Fibroblast of skin of left biceps (primary cell): ENCODE measurements at places on chromosomes 3 and 15.

- no peak for DNase-seq
Measured at GRCh38 chr3:50205413-50206276, 574 bp downstream of the SLC38A3 start.

- DNase-seq = no peak
Measured at GRCh38 chr3:187450431-187451190, 82.4 kb downstream of the RTP4 start.

- DNase-seq = peak; percentile 76
Measured at GRCh38 chr3:8891774-8892173, 71.5 kb downstream of the RAD18 start.

GRCh38 chr3:151439652-151440125, 21.2 kb downstream of the IGSF10 start:
- peak; percentile 53 for DNase-seq

- no peak for DNase-seq
Measured at GRCh38 chr3:23376516-23377248, 173.6 kb downstream of the UBE2E2 start.

- DNase-seq = no peak
Measured at GRCh38 chr3:38479431-38480092, 16.6 kb upstream of the EXOG start.

DNA sequence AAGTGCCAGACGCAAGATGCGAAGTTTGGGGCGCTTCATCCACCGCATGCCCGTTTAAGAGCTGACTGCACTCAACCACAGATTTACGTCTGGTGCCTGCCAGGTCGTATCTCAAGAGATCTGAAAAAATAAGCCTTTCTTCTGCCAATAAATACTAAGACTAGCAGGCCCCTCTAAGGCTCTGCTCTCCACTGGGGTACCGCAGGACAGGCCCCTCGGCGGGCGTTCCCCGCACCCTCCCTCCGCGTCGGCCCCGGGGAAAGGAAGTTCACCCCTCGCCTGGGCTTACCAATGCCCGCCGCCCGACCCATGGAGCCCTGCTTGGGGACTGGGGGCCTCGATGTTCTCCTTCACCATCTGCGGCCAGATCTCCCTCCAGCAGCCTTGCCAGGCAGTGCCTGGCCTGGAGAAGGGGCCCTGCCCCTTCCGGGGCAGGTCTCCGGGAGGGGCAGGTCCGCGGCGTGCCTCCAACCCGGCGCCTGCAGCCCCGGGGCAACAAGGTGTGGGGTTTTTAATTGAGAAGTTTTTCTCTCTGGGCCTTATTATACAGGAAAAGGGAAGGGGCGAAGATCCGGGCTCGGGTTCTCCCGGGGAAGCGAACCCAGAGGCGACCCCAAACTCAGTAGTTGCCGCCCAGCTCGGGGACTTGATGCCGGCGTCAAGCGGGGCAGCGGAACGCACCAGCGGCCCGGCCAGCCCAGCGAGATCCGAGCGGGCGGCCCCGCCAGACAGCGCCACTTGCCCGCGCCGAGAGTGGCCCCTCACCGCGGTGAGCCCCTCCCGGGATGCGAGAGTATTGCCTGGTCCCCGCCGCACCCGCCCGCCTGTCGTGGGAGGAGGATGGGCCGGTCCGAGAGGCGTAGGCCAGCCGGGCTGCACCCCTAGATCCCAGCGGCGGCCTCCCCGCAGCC, 735 bp downstream of the GOLGA8B start:
- DNase-seq = no peak

GRCh38 chr3:160280836-160281235, 55.6 kb downstream of the C3orf80 start:
- no peak for DNase-seq

GRCh38 chr3:146196789-146197188, 35.8 kb upstream of the PLOD2 start:
- no peak for DNase-seq

DNA sequence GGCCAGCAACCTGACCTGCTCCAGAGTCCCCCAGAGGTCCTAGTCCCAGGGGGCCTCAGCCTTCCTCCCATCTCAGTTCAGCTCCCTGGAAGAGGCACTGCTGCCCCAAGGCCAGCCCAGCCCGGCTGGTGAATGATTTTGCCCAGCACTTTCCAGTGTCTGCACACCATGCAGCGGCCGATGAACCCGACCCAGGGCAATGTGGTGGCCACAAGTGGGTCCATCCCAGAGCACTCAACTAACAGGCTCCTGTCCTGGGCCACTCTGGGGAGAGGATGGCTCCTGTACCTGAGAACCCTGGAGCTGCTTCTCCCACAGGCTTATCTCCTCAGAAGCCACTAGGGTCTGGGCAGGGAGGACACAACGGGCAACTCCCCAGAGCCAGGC, 39.2 kb downstream of the PTPN23 start:
- DNase-seq = no peak

- DNase-seq = no peak
Measured at GRCh38 chr3:72269475-72269874, 484.5 kb upstream of the PROK2 start.

DNA sequence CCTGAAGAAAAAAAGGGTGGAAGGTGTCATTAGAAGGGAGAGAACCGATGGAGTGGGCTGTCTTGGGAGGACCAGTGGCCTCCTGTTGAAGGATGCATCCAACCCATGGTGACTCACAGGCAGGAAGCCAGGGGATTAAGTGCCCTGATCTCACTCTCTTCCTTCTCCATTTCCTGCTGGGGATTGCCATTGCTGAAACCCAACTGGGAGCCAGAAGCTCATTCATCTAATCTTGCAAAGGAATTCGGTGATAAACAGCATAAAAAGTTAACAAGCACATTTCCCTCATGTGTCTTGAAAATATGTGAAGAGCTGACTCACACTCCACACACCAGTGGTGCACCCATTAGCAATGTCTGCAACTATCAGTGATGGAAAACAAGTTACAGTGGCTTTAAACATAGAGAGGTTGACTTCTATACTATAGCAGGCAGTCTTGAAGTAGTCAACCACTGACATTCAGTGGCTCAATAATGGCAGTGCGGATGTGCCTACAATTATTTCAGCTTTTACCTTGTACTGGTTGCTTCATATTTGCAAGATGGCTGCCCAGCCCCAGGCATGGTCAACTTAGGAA, 12.8 kb upstream of the CSRNP1 start:
- peak; percentile 93 for DNase-seq

- DNase-seq = no peak
Measured at GRCh38 chr3:31235062-31235700, 297.5 kb upstream of the STT3B start.

DNA sequence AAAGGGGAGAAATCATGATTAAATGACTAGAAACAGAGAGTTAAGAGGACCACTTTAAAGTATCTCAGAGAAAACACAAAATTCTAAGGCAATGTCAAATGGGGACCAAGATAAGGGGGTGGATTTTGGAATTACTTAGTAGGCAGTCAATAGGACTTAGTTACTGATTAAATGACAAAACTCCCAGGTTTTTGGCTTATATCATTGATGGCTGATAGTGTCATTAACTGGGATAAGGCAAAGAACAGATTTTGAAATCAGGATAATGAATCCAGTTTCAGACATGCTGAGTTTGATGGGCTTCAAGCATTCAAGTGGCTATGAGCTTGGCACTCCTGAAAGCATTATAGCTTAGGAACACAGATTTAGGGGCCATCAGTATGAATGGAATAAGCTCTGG, 53.9 kb downstream of the TOP2B start:
- no peak for DNase-seq

DNA sequence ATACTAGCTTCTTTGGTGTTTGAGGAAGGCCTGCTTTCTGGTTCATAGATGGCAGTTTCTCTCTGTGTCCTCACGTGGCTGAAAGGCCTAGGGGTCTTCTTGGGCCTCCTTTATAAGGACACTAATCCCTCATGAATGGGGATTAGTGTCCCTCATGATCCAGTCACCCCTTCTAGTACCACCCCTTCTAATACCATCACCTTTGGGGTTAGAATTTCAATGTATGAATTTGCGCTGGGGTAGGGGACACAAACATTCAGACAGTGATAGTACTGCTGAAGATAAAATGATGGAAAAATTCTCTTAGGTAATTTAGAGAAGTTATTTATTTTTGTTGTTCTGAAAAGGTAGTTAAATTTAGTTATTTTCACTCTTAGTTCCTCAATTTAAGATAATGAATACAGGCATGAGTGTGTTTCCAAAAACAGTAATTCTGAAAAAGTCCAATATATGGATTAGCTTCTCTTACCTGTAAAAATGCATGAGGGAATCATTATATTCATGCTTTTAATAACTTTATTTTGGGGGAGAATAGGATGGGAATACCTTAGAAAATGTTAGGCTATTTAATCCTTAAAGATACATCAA, 103.6 kb downstream of the FNDC3B start:
- no peak for DNase-seq

DNA sequence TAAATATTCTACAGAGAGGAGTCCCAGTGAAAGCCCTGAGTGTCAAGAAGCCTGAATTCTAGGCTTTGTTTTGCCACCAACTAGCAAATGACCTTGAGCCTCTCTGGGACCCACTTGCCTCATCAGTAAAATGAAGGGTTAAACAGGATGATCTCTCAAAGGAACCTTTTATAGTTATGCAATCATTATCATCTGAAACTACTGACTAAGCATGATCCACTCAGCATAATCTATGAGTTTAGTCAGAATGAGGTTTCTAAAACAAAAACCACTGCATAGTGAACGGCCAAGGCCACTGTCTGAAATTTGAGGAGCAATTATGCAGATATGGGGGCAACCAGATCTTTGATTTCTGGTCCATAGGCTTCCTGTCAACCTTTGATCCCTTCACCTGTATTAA, 319.0 kb downstream of the MECOM start:
- no peak for DNase-seq

DNA sequence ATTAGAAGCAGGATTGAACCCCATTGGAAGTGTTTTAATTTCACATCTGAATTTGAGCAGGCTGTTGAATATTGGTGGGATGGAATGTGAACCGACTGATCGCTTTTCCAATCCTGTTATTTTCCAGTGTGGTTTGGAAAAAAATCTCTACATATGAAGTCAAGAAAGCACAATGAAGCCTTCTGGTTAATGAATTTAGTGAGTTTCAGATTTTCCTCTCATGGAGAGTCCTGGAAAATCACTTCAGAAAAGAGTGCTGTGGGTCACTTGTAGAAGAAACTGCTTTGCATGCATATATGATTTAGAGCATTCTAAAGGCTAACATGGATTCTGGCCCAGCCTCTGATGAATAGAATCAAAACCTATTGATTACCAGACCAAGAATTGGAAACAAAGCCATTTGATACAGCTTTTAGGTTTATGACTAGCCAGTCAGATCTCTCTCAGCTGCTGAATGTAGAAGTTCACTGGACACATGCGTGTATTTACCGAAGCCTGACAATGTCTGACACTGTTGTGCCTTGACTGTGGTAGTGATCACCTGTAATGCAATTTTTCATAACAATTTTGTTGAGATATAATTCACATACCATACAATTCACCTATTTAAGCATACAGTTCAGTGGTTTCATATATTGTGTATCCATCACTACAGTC, 121.9 kb downstream of the FNDC3B start:
- no peak for DNase-seq

DNA sequence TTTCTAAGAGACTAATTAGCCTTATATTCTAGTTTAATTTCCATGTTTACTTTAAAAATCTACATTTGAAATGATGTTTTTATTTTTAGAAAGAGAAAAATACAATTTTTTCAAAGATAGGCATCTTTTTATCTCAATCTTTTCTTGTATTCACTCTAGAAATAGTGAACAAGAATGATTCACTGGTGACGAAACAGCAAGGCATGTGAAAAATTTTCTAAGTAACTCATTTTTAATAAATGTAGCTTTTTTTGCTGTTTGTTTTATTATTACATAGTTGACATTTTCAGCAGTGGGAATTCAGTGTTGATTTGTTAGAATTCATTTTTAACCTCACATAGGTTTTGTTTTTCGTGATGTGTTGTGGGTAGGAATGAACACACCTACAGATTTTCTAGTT, 1226.4 kb downstream of the NSUN3 start:
- DNase-seq = peak; percentile 48

DNA sequence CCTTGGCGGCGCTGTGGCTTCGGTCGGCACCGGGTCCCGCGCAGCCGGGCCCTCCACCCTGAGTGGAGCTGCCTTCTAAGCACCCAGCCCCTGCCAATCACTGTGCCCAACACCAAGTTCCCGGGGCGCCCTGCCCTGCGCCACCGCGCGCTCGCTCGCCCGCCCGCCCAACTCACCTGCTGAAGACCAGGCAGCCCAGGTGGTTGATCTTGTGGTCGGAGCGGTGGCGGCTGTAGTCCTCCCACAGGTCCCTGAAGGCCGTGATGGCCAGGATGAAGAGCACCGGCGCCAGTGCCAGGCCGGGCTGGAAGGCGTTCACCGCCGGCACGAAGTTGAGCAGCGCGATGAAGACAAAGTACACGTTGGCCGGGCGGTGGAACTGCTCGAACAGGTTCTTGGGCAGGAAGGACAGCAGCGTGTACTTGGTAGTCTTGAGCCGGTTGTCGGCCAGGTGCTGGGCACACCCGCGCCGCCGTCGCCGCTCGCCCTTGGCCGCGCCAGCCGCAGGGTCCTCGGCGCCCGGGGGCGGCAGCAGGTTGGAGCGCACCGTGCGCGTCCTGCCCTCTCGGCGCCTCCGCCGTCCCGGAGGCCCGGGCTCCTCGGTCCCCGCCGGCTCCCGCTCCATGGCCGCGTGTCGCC, 536 bp downstream of the ATP10A start:
- DNase-seq = no peak

- no peak for DNase-seq
Measured at GRCh38 chr3:122012821-122013220, 9.2 kb downstream of the ILDR1 start.

DNA sequence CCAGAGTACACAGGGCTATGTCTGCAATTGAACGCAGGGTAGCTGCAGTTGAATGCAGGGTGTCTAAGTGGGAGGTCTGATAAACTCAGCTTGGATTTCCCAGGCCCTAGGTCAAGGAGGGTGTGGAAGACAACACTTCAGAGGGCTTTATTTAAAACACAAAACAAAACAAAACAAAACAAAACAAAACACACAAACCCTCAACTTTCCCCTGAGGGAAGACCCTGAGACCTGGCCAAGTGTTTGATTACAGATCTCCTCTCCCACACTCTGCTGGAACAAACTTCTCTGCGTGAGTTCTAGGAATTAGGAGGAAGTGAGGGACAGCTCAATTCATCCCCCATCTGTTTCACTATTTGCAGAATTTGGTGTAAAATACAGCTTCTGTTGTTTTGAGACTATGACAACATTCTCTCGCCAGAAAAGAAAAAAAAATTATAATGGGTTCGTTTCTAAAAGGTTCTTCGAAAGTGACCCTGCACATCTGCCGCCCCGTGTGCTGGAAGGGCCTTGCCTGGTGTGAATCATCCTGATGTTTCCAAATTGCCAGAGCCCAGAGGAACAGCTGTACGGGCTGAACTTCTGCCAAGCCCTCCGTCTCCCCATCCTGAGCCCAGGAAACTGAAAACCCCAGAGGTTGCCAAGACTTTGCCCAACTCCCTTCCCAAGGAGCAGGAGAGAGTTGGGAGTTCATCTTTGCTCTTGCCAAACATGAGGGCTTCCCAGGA, 73.3 kb upstream of the RAD18 start:
- peak; percentile 41 for DNase-seq

- DNase-seq = no peak
Measured at GRCh38 chr3:166422556-166422955, 585.3 kb upstream of the BCHE start.
